ENCODE measurements at places on chromosomes 5 and 9. TPM values are rescaled to one million over a fixed set of nuclear protein-coding genes. Genes with fewer than 3 reads are reported as not detected.

Gene SLC25A2
- not detected for total RNA-seq

Gene PCSK5
- 3.8 TPM for total RNA-seq

Gene CCDC187
- under 0.01 TPM for total RNA-seq

Gene TEX48
- not detected for total RNA-seq

Data from kidney epithelial cell (primary cell).